ENCODE measurements at places on chromosomes 5 and 9.

- no peak for DNase-seq
Measured at GRCh38 chr9:75104607-75105006, 16.3 kb downstream of the OSTF1 start.

GRCh38 chr9:106420511-106420944 is 442.4 kb upstream of the ZNF462 start:
- no peak for DNase-seq

DNA sequence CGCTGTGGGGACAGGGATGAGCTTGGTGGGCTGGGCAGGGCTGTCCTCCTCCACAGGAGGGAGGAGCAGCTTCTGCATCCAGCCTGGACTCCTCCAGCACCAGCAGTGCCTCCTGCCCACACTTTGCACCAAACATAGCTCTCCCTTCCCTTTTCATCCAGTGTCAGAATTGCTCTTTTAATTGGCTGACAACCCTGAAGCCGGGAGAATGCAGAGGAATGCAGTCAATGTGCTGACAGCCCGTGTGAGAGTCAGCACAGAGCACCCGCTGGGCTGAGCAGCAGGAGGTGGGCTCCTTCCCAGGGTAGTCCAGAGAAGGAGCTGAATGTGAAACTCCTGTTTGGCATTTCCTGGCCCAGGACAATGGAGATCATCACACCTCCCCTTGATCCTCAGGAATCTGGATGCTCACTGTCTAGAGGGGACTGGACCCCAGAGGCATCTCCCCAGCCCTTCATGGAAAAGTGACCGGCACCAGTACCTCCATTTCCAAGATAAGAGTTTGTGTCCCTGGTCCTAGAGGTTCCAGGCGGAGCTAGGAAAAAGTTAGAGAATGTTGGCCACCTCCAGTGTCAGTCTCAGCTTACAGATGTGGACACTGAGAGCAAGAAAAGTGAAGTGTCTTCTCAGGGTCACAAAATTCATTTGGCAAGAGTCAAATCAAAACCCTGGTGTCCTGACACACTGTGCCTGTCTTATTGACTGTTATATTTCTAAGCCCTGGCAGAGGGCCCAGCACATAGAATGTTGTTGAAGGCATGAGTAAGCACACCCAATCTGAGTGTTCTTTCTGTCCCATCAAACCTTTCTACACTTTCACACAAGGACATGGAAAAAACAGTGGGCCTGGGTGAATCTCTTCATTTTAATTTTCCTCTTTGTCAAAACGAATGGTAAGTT is 202.1 kb downstream of the SNX18 start:
- no peak for DNase-seq

DNA sequence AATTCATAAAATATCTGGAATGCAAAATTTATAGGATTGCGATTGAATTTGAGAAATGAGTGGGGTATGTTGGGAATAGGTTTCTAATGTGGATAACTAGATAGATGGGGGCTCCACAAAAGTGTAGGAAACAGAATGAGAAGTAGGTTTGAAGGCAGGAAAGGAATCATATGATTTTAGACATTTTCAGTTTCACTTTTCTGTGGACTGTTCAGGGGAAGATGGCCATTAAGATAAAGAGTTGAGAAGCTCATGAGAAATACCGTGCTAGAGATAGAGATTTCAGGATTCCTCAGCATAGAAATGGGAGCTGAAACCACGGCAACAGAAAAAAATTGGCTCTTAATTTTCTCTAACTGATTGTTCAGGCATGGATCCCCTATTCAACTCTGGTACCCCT is 163.4 kb upstream of the CD180 start:
- no peak for DNase-seq

DNA sequence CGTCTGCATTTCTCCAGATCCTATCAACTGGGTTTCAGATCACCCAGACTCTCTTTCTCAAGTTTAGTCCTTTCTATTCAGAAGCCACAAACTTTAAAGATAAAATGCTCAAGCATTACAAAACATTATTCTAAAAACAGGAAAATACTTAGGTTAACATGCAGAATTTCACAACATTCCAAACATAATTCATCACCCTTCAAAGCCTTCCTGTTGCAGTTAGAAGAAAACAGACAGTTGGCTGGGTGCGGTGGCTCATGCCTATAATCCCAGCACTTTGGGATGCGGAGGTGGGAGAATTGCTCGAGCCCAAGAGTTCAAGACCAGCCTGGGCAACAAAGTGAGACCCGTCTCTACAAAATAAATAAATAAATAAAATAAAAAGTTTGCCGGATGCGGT is 7.7 kb upstream of the OCLN start:
- DNase-seq: no peak

- no peak for DNase-seq
Measured at GRCh38 chr9:113151696-113152630, 1.2 kb downstream of the SLC31A2 start.

- no peak for DNase-seq
Measured at GRCh38 chr5:171577042-171577758, 157.8 kb downstream of the FGF18 start.

GRCh38 chr5:138536665-138537315 is 6.2 kb downstream of the ETF1 start:
- DNase-seq: no peak

DNA sequence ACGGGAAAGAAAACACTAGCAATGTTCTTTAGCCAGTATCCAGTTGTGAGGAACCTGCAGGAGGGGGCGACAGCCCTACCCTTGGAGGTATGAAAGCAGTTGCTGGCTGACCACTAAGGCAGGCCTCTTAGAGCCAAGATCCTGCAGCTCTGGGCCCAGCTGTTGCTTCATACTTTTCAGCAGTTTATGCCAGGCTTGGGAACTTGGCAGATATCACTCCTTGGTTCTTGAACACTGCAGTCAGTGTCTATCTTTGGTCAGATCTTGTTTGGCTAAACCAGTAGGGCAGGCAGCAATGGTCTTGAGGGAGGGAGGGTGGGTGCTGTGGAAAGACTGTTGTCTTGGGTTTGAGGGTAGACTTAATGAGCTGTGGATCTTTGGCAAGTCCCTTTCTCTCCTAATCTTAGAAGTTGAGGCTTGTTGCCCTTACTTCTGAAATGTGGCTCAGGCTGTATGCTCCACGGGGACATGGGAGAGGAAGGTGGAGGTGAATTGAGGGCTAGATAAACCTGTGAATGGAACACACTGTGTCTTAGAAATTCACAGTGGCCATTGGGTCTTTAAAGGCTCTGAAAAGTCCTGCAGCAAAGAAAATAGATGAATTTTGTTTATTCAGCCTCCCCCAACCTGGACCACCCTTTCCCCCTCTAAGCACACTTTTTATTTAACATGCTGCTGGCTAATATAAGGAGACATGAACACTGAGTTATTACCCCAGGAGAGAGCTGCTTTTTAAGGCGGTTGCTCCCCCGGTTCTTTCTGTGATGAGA is 37.5 kb downstream of the ZNF618 start:
- no peak for DNase-seq

- no peak for DNase-seq
Measured at GRCh38 chr5:589173-589572, 23.0 kb upstream of the CEP72 start.

DNA sequence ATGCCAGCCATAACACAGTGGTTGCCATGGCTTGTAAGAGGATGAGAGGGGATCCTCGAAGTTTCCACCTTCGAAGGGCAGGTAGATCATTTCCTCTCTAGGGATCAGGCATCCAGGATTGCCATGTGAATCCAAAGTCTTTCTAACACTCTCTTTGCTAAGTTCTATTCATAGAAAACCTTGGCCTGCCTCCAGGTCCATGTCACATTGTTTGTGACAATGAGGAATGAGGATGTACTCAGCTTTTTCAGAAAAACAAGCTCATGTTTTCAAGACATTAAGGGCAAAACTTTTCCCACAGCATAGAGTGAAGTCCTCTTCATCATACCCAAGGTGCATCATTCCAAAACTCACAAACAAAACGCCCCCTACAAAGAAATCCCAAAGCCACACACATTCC is 19.6 kb downstream of the ESM1 start:
- no peak for DNase-seq

GRCh38 chr5:68821056-68821455 is 272.8 kb upstream of the SLC30A5 start:
- DNase-seq: no peak

GRCh38 chr5:130112246-130112645 is 208.0 kb downstream of the CHSY3 start:
- DNase-seq: no peak

- no peak for DNase-seq
Measured at GRCh38 chr5:63398346-63398745, 563.9 kb downstream of the HTR1A start.

GRCh38 chr9:14533867-14534640 is 159.2 kb downstream of the ZDHHC21 start:
- no peak for DNase-seq

DNA sequence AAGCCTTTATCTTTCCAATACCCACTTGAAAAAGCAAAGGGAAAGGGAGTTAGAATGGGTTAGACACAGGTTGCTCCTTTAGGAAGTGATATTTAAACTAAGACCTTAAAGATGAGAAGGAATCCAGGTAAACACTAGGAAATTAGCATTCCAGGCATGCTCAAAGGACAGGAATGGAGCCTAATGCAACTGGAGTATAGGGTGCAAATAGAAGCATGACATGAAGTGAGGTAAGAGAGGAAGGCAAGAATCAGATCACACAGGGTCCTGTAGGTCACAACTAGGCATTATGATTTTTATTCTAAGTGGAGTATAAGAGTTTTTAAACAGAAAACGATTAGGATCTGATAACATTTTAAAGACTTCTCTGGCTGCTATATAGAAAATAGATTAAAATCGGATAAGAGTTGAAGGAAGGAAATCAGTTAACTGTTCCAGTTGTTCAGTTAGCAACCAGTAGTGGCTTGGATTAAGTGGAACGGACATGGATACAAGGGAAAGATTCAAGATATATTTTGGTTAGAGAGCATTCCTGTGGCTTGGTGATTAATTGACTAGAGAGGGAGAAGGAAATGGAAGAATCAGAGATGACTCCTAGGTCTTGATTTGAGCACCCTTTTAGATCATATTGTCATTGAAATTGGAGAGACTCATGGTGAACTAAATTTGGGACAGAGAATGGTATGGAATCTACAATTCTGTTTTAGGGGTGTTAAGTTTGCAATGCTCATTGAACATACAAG is 95.9 kb downstream of the FBXO4 start:
- DNase-seq: no peak
